ENCODE measurements at places on chromosomes 3 and 15. TPM values are rescaled to one million over a fixed set of nuclear protein-coding genes. Genes with fewer than 3 reads are reported as not detected.

GRCh38 chr3:16050641-16051467 lies 123.6 kb upstream of the GALNT15 start:
- no peaks in the 10 kb centered on the region for H3K36me3 ChIP-seq
- H3K4me3 ChIP-seq = no peak overlapping the region
- peaks cover 6% of the 10 kb centered on the region for H3K4me1 ChIP-seq

The C15orf61 gene
- total RNA-seq = 3.4 TPM

The MEGF11 gene
- not detected for total RNA-seq

GRCh38 chr15:29045717-29046116 lies 159.9 kb downstream of the APBA2 start:
- peak; percentile 54 for DNase-seq
- H3K36me3 ChIP-seq = peaks cover 3% of the 10 kb centered on the region
- H3K27ac ChIP-seq = peak overlapping the region; percentile 25
- H3K27me3 ChIP-seq = no peaks in the 10 kb centered on the region
- H3K4me1 ChIP-seq = peaks cover 58% of the 10 kb centered on the region

DNA sequence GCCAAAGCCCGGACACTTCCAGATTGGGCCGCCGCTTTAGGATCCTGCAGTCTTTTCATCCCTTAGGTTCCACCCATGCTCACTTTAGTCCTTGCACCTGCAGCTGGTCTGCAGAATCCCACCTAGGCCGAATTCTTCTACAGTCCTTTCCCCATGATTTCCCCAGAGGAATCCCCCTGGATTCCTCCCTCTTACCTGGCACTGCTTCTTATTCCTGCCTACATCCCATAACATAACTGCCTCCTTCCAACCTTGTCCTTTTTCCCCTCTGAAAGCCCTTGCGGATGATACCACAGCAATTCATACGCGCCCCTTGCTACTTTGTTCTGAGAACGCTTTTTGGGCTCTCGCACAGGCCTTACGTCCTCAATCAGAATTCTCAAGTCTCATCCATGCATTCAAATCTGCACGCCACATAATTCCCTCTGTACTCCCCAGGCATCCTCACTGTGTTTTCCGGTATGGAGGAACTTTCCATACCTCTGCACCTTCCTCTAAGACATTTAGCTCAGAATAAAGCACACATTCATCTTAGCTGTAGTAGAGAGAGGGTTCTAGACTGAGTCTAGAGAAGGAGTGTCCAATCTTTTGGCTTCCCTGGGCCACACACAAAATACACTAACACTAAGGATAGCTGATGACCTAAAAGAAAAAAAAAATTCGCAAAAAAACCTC lies 619 bp downstream of the EIF2AK4 start:
- no peaks in the 10 kb centered on the region for H3K27me3 ChIP-seq
- peak; percentile 24 for DNase-seq
- H3K27ac ChIP-seq = peak overlapping the region; percentile 83
- H3K4me1 ChIP-seq = peaks cover 41% of the 10 kb centered on the region

- no peaks in the 10 kb centered on the region for H3K36me3 ChIP-seq
- no peaks in the 10 kb centered on the region for H3K4me1 ChIP-seq
Measured at GRCh38 chr3:66738625-66739365, 238.0 kb upstream of the LRIG1 start.

DNA sequence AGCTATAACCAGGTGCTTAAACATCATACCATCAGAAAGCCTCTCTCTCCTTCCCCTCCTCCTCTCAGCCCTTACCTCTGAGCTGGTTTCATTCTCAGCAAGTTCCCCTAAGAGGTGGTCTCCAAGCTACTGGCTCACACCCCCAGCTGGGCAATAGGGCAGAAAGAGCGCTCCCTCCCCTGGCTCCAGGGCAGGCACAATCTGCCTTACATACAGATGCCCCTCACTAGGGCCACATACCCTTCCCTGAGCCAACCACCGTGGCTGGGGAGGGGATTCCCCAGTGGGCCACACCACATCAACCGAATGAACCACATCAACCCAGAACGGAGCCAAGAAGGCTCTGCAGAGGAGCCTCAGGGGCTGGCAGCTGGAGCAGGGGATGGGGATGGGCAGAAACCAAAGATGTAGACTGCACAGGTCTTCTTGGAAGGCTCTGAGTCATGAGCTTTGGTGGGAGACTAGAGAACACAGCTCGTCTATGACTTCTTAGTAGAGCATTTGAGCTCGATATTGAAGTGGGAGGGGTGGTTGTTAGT lies 4.6 kb upstream of the FBLN2 start:
- no peaks in the 10 kb centered on the region for H3K36me3 ChIP-seq
- DNase-seq = peak; percentile 80
- H3K4me1 ChIP-seq = peaks cover 17% of the 10 kb centered on the region
- peaks cover 22% of the 10 kb centered on the region for H3K27me3 ChIP-seq

- H3K4me1 ChIP-seq = peaks cover 10% of the 10 kb centered on the region
- no peaks in the 10 kb centered on the region for H3K27me3 ChIP-seq
- no peak overlapping the region for H3K27ac ChIP-seq
- H3K4me3 ChIP-seq = no peak overlapping the region
- H3K36me3 ChIP-seq = peaks cover 23% of the 10 kb centered on the region
- no peak for DNase-seq
Measured at GRCh38 chr15:76776969-76777368, 128.2 kb downstream of the SCAPER start.

The RYR3 gene
- not detected for total RNA-seq

GRCh38 chr15:74430510-74430951 lies 3.2 kb downstream of the SEMA7A start:
- H3K27ac ChIP-seq = peak overlapping the region; percentile 49
- peaks cover 67% of the 10 kb centered on the region for H3K4me1 ChIP-seq
- peak; percentile 34 for DNase-seq
- H3K27me3 ChIP-seq = no peaks in the 10 kb centered on the region
- H3K36me3 ChIP-seq = peaks cover 51% of the 10 kb centered on the region
- H3K4me3 ChIP-seq = peak overlapping the region; percentile 83

DNA sequence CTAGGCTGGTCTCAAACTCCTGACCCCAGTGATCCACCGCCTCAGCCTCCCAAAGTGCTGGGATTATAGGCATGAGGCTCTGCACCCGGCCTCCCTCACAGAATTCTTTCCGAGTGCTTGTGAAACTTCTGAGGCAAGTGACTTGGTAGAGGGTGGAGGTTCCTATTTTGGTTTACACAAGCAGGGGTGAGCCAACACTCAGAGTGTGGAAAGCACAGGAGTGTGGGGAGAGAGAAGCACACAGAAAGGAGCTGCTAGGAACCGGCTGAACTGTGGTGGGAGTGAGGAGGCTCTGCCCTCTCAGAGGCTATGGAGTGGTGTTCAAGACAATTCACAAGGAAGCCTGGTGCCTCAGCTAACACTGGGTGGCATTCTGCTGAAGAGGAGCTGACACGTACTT lies 7.7 kb downstream of the CAPN3 start:
- DNase-seq = no peak
- no peaks in the 10 kb centered on the region for H3K4me1 ChIP-seq
- no peaks in the 10 kb centered on the region for H3K36me3 ChIP-seq
- H3K27ac ChIP-seq = no peak overlapping the region
- H3K27me3 ChIP-seq = no peaks in the 10 kb centered on the region

GRCh38 chr3:31804251-31805051 lies 176.6 kb downstream of the OSBPL10 start:
- peaks cover 2% of the 10 kb centered on the region for H3K27me3 ChIP-seq
- no peak overlapping the region for H3K4me3 ChIP-seq
- no peaks in the 10 kb centered on the region for H3K36me3 ChIP-seq
- DNase-seq = no peak
- no peak overlapping the region for H3K27ac ChIP-seq
- no peaks in the 10 kb centered on the region for H3K4me1 ChIP-seq

The SCN5A gene
- total RNA-seq = 0.39 TPM

The TMEM266 gene
- total RNA-seq = not detected

The TP63 gene
- total RNA-seq = 0.33 TPM

- H3K27ac ChIP-seq = peak overlapping the region; percentile 98
- peaks cover 93% of the 10 kb centered on the region for H3K4me1 ChIP-seq
- DNase-seq = peak; percentile 56
- H3K36me3 ChIP-seq = peaks cover 56% of the 10 kb centered on the region
- H3K27me3 ChIP-seq = no peaks in the 10 kb centered on the region
Measured at GRCh38 chr15:88635318-88635717, 3.5 kb upstream of the ISG20 start.

DNA sequence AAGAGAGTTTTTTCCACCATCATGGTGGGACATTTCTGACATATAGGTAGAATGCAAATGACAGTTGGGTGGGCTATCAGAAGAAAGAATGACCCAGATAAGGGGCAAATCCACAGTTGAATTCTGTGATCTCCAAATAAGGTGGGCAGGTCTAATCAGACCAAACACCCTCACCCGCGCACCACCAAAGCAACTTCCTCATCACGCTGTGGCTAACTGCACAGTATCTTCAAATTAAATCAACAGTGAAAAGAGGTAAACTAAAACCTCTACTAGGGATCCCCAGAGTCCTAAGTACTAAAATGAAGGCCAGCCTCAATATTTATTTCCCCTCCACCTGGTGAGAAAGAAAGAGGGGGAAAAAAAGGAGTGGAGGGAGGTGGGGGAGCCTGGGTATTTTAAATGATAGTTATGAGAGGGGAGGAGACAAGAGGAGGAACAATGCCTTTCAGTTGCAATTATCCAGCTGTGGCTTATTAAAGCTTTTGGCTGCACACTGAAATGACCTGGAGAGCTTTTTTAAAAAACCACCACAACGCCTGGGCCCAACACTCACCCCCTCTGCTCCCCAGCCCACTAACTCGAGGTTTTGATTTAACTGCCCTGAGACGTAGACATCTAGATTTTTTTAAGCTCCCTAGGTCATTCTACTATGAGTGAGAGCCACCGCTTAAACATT lies 61.0 kb downstream of the LRIG1 start:
- H3K4me3 ChIP-seq = no peak overlapping the region
- H3K27ac ChIP-seq = no peak overlapping the region
- no peak for DNase-seq
- peaks cover 27% of the 10 kb centered on the region for H3K4me1 ChIP-seq
- H3K36me3 ChIP-seq = peaks cover 6% of the 10 kb centered on the region

GRCh38 chr3:172311217-172311616 lies 137.0 kb downstream of the GHSR start:
- H3K4me1 ChIP-seq = peaks cover 4% of the 10 kb centered on the region
- H3K36me3 ChIP-seq = peaks cover 14% of the 10 kb centered on the region
- H3K27ac ChIP-seq = no peak overlapping the region
- H3K27me3 ChIP-seq = no peaks in the 10 kb centered on the region
- DNase-seq = no peak
- no peak overlapping the region for H3K4me3 ChIP-seq

DNA sequence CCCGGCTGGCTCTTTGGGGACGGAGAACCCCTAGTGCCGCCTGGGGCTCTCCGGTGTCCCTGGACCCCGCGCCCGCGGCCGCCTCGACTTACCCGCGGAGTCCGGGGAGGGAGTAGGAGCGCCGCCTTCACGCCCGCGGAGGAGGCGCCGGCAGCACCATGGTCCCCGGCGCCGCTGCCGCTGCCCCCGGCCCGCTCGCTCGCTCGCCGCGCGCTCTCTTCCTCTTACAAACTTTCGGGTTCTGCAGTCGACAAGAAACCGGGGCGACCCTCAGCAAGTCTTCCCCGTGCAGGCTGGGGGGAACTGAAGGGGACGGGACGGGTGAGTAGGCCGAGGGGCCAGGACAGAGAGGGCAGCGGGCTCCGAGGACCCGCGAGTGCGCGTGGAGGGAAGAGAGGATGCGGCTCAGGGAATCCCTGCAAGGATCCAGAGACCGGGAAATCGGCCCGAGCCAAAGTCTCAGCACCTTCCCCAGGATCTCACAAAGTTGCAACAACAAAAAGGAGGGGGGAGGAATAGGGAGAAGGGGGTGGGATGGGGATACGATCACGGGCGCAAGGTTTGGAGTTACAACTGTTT lies 2.0 kb downstream of the FOXP1 start:
- peak overlapping the region; percentile 91 for H3K4me3 ChIP-seq
- H3K27me3 ChIP-seq = no peaks in the 10 kb centered on the region
- peaks cover 17% of the 10 kb centered on the region for H3K36me3 ChIP-seq

- peaks cover 14% of the 10 kb centered on the region for H3K27me3 ChIP-seq
- H3K4me3 ChIP-seq = no peak overlapping the region
- no peaks in the 10 kb centered on the region for H3K4me1 ChIP-seq
- H3K36me3 ChIP-seq = no peaks in the 10 kb centered on the region
Measured at GRCh38 chr3:36394176-36394575, 13.9 kb downstream of the STAC start.

GRCh38 chr3:167306319-167306718 lies 73.8 kb downstream of the ZBBX start:
- H3K4me3 ChIP-seq = no peak overlapping the region
- no peaks in the 10 kb centered on the region for H3K4me1 ChIP-seq
- no peak for DNase-seq

DNA sequence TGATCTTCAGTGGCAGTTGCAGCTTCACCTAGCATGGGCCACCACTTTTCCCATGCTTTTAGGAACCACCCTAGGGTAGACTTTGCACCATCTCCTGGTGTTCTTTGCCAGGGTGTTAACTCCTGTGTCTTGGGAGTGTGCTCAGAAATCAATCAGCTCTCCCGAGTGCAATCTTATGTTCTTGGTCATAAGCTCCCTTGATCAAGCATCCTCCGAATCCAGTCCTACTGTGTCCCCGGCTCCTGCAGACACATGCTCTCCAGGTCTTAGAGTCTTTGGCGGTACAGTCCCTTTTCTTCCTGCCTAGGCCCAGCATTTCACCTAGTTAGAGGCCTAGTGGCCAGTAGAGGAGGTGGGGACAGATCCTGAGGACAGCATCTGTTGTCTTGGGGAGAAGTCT lies 74.7 kb upstream of the SYN2 start:
- H3K27me3 ChIP-seq = peaks cover 7% of the 10 kb centered on the region
- H3K36me3 ChIP-seq = no peaks in the 10 kb centered on the region
- no peak for DNase-seq
- no peak overlapping the region for H3K4me3 ChIP-seq
- H3K4me1 ChIP-seq = no peaks in the 10 kb centered on the region
- no peak overlapping the region for H3K27ac ChIP-seq

The AADACL2 gene
- total RNA-seq = not detected

The RBPMS2 gene
- not detected for total RNA-seq

DNA sequence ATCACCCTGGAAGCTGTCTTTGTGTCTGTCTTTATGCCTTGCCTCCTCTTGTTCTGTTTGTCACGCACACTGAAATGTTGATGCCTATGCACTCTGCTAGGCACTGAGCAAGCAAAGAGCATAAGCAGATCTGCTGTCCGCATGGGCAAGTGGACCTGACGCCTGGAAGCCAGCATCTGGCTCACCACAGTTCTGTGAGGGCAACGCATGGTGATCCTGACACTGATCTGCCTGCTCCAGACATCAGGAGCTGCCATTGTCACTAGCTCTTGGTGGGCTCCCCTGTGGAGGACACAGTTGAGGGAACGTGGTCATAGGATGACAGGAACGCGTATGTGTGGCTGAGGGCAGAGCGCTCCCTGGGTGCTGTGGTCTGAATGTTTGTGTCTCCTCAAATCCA lies 234.6 kb downstream of the ADAMTS17 start:
- no peaks in the 10 kb centered on the region for H3K27me3 ChIP-seq
- peaks cover 27% of the 10 kb centered on the region for H3K4me1 ChIP-seq
- DNase-seq = no peak

DNA sequence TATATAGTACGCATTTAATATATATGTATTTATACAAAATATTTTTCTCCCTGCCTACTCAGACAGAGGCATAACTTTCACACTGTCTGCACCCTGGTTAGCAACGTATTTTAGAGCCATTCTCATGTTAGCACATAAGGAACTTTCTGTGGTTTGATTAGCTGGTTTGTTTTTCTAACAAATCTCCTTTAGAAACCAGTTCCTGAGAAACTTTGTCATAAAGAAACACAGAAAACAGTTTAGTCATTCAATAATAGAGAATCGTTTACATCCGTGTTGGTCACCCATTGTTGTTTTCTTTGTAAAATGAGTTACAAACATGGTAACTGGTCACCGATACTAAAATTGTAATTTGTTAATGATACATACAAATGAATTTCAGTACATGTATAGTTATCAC lies 5.9 kb upstream of the NGRN start:
- H3K27me3 ChIP-seq = no peaks in the 10 kb centered on the region
- peaks cover 11% of the 10 kb centered on the region for H3K4me1 ChIP-seq
- H3K36me3 ChIP-seq = no peaks in the 10 kb centered on the region
- DNase-seq = no peak
- H3K4me3 ChIP-seq = no peak overlapping the region
